Pancreas (tissue), 10 donors: ENCODE measurements at places on chromosomes 11 and 22.

DNA sequence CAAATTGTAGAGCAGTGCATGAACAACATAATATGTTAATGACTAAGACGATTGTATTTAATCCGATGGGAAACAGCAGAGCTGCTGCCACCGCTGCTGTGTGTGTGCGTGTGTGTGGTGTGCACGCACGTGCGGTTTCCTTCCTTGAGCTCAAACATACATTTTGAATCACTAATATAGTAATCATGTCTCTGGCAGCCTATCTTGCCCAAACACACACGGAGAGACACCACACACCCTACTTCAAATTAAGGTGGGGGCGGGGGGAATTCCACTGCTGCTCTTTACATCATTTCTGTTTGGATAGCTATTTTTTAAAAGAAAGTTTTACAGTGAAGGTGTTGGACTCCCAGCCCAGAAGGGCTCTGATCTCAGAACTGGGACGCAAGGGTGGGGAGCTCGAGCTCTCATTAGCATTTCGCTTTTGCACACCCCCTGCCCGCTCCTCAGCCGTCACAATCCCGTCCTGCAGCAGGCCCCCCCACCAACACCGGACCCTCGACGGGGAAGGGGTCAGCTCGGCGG lies 651 bp upstream of the FAM83F start:
- H3K27ac ChIP-seq = no peak overlapping the region
- H3K4me3 ChIP-seq = no peak overlapping the region
- no peaks in the 10 kb centered on the region for H3K27me3 ChIP-seq
- peaks cover 22% of the 10 kb centered on the region for H3K4me1 ChIP-seq

- no peak overlapping the region for H3K27ac ChIP-seq
- no peaks in the 10 kb centered on the region for H3K27me3 ChIP-seq
- H3K4me3 ChIP-seq = no peak overlapping the region
- peaks cover 11% of the 10 kb centered on the region for H3K4me1 ChIP-seq
- H3K36me3 ChIP-seq = no peaks in the 10 kb centered on the region
These were observed 6.4 kb upstream of the TSSC4 start for GRCh38 chr11:2393941-2394817.

DNA sequence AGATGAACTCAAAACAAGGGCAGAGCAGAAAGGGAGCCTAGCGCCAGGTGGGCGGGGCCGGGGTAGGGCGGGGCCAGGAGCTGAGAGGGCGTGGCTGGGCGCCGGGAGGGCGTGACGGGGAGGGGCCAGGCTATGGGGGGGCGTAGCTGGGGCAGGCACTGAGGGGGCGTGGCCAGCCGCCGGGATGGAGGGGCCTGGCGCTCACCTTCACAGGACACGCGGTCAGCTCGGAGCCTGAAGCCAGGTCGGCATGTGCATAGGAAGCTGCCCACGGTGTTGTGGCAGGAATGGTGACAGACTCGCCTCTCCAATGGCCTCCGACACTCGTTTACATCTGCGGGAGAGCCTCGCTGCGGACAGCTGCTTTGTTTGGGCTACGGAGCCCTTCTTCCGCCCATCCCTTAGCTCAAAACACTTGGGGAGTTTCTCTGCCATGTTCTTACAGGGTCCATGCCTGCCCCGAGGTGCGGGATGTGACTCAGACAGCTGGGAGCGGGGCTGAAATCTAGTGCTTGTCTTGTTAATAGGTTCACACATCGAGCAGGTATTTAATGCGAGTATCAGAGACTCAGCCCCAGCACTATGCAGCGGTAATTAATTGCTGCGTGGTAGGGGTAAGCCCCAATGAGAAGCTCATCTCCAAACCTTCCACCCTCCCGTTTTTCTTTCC lies 13.4 kb downstream of the VWCE start:
- no peaks in the 10 kb centered on the region for H3K4me1 ChIP-seq
- no peaks in the 10 kb centered on the region for H3K27me3 ChIP-seq
- H3K27ac ChIP-seq = no peak overlapping the region
- H3K36me3 ChIP-seq = no peaks in the 10 kb centered on the region

- no peaks in the 10 kb centered on the region for H3K27me3 ChIP-seq
- DNase-seq = no peak
- H3K4me3 ChIP-seq = no peak overlapping the region
- H3K4me1 ChIP-seq = no peaks in the 10 kb centered on the region
These were observed 1.4 kb downstream of the PC start for GRCh38 chr11:66956689-66957290.

- no peak overlapping the region for H3K27ac ChIP-seq
- no peaks in the 10 kb centered on the region for H3K27me3 ChIP-seq
- DNase-seq = no peak
- no peaks in the 10 kb centered on the region for H3K4me1 ChIP-seq
These were observed 155.8 kb downstream of the C11orf91 start for GRCh38 chr11:33544593-33545373.

DNA sequence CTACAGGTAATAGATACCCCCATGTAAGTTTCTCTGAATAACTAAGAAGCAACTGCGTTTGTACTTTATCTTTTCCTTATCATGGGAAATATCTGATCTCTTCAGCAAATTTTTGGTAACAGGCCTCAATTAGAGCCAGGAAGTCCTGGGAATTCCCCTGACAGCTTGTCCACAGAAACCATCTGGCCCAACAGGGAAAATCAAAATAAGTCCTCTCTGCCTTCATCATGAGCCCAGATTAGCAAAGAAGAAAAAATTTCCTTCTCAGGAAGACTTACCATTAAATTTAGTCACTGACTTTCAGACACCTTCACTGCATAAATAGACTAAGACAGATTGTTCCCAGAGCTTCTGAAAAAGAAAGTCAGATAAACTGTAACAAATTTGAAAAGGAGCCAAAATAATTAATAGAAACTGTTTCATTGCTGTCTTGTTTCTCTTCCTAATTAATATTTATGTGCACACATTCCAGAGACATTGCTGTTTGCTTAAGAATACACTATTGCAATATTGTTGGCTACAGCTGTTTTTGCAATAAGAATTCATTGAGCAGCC lies 278.1 kb upstream of the FAT3 start:
- no peaks in the 10 kb centered on the region for H3K36me3 ChIP-seq
- H3K4me1 ChIP-seq = peaks cover 3% of the 10 kb centered on the region
- DNase-seq = no peak
- no peak overlapping the region for H3K4me3 ChIP-seq
- no peak overlapping the region for H3K27ac ChIP-seq
- no peaks in the 10 kb centered on the region for H3K27me3 ChIP-seq

DNA sequence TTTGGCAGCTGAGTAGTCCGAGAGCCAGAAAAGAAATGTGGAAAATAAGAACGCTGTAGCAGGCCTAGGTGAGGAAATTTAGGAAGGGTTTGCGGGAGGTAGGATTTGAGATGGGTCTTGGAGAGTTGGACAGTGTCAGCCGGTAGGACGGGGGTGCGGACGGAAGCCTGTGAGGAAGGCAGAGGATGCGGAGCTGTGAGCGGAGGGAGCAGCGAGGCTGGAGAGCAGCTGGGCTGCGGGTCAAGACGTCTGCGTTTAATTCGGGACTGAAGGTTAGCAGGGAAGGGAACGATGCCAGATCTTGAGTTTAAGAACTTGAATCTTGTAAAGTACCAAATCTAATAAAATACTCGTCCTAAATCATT lies 669 bp upstream of the TIGD3 start:
- H3K4me3 ChIP-seq = peak overlapping the region; percentile 85
- H3K27me3 ChIP-seq = no peaks in the 10 kb centered on the region
- H3K36me3 ChIP-seq = no peaks in the 10 kb centered on the region
- H3K27ac ChIP-seq = peak overlapping the region; percentile 56

DNA sequence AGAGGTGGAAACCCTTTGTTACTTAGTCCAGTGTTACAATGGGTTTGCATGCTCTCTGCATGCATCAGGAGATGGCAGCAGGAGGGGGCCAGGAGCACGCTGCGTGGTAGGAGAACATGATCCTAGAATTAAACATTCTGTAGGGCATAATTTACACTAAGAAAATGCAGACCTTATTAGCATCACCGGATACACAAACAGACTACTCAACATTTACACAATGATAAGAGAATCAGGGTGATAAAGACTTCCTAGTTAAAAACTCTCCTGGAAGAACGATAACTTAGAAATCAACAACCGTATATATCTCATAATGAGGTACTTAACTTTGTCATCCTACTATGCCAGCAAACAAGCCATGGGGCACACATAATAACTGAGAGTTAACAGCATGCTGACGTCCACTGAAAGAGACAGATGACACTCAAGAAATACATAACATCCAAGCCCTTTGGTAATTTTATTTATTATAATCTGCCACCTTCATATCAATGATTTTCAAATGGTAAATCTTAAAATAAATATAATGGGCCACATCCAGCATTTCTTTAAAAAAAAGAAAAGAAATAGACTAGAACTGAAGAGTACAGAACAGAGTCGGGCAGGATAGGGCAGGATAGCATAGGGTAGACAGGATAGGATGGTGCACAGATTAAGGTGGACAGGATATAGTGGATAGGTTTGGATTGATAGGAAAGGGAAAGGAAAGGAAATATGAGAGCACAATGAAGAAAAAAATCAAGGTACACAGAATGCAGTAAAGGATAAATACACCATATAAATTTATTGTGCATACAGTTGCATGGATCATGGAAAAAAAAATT lies 27.5 kb downstream of the CADM1 start:
- H3K27me3 ChIP-seq = no peaks in the 10 kb centered on the region
- no peak for DNase-seq
- H3K27ac ChIP-seq = no peak overlapping the region
- H3K4me1 ChIP-seq = no peaks in the 10 kb centered on the region
- H3K4me3 ChIP-seq = no peak overlapping the region

DNA sequence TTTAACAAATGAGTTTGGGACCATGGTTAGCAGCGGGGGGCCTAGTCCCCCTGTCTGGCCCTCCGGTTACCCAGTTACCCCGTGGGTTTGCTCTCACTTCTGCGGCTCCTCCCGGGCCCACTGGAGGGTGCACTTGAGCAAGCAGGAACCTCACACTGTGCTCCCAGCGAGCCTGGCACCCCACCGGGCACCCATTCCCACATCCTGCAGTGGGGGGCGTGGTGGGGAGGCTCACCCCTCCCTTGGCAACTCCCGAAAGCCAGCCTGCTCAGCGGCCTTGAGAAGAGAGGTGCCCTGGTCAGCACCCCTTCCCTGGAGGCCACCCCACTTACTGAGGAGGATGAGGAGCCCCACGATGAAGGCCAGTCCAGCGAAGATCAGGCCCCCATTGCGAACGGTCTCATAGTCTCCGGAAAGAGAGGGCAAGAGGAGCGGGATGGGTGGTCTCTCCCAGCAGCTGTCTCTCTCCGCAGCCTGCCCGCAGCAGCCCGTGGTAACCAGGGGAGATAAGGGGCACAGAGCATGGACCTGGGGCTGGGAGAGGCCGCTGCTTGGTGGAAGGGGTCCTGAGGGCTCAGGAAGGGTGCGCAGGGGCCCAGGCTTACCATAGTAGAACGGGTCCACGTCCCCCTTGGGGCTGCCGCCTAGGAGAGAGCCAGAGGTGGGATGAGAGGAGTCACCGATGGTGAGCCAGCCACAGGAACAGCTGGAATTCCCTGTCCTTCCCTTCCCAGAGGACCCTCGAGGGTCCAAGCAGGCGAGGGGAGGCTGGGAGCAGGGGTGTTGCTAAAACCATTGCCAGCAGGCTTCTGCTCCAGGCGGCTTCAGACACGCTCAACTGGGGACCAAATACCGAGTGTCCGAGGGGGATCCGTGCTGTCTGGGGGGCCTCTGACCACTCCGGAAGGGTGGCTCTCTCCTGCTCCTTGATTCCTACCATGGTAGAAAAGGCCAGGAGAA lies 2.2 kb downstream of the FXYD2 start:
- DNase-seq = peak; percentile 13
- no peaks in the 10 kb centered on the region for H3K27me3 ChIP-seq
- H3K27ac ChIP-seq = peak overlapping the region; percentile 74
- H3K36me3 ChIP-seq = no peaks in the 10 kb centered on the region

DNA sequence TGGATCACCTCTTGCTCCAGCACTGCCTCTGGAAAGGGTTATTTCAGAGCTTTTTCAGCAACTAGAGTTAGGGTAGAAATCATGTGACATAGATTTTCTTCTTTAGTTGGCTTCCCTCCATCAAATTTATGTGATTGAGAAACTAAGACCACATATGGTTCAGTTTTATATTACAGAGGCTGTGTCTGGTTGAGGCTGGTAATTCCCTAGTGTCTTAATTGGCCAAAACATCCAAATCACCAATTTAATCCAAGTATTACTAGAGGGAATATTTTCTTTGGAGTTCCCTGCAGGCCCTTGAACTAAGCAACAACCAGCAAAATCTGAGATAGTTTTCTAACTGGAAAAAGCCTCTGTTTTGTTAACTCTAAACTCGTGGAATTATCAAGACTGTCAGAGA lies 136.3 kb downstream of the ARHGAP42 start:
- no peak overlapping the region for H3K27ac ChIP-seq
- DNase-seq = no peak
- no peak overlapping the region for H3K4me3 ChIP-seq
- H3K27me3 ChIP-seq = no peaks in the 10 kb centered on the region

DNA sequence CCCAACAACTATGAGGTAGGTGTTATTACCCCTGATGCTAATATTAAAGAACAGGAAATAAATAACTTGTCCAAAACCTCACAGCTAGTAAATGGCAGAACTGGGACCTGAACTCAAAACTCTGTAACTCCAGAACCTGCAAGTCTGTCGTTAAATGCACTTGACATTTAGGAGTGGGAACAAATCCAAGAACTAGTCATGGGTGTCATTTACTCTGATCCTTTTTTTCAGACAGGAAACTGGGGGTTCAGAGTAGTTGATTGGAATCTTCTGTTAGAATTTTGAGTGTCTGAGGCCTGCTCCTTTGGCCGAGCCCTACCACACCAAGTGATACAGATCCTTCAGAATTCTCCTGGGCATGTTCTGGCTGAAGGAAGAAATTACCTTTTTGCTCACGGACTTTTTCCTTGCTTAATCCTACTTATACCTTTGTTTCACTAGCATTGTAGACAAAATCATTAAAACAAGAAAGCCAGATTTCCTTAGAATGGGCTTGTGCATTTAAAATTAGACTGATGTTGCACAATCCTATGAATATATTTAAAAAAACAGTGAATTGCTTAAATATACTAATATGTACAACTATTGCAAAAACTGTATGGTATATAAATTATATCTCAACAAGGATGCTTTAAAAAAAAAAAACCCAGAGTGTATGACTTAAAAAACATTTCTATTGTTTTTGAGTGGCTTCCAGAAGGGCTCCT lies 1.4 kb upstream of the YAP1 start:
- H3K4me1 ChIP-seq = peaks cover 3% of the 10 kb centered on the region
- DNase-seq = no peak
- no peak overlapping the region for H3K4me3 ChIP-seq
- H3K36me3 ChIP-seq = no peaks in the 10 kb centered on the region
